ENCODE measurements at places on chromosomes 1 and 21.
A peak's percentile ranks its signal among the peaks of the same experiment; 100 is the strongest.

GRCh38 chr1:45266151-45266801 lies 59.9 kb upstream of the ZSWIM5 start:
- H3K27ac ChIP-seq, result no peak overlapping the region
- H3K27me3 ChIP-seq, result no peaks in the 10 kb centered on the region
- no peak overlapping the region for H3K4me3 ChIP-seq
- H3K4me1 ChIP-seq, result no peaks in the 10 kb centered on the region
- H3K36me3 ChIP-seq, result no peaks in the 10 kb centered on the region
- DNase-seq, result peak; percentile 71

- peaks cover 9% of the 10 kb centered on the region for H3K4me1 ChIP-seq
- H3K36me3 ChIP-seq, result no peaks in the 10 kb centered on the region
- peak overlapping the region; percentile 76 for H3K4me3 ChIP-seq
- DNase-seq, result peak; percentile 81
- H3K27me3 ChIP-seq, result no peaks in the 10 kb centered on the region
Measured at GRCh38 chr1:227318853-227319607, 738 bp upstream of the CDC42BPA start.

DNA sequence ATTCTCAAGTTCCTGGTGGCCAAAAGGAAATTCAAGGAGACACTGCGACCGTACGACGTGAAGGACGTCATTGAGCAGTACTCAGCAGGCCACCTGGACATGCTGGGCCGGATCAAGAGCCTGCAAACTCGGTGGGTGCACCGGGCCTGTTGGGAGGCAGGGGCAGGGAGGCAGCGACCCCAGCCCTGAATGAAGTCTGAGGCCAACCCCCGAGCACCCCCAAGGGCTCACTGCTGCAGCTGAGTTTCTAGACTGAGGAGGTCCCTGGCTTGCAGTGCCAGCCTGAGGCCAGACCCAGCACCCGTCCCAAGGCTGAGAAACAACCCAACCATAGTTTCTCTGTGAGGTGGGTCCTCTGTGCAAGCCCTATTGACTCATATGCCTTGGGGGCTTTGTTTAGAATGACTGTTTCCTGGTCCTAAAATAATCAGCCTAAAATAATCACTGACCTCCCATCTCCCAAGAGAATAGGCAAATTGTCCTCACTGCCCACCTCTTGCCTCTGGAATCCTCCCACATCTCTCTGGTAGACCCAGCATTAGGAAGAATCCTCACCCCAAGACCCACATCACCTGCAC lies 27.1 kb downstream of the CITED4 start:
- peaks cover 3% of the 10 kb centered on the region for H3K4me1 ChIP-seq
- H3K27ac ChIP-seq, result no peak overlapping the region
- H3K4me3 ChIP-seq, result no peak overlapping the region
- no peaks in the 10 kb centered on the region for H3K36me3 ChIP-seq
- H3K27me3 ChIP-seq, result no peaks in the 10 kb centered on the region
- no peak for DNase-seq

- DNase-seq, result no peak
- no peak overlapping the region for H3K4me3 ChIP-seq
- no peaks in the 10 kb centered on the region for H3K27me3 ChIP-seq
- no peaks in the 10 kb centered on the region for H3K4me1 ChIP-seq
Measured at GRCh38 chr1:181768211-181768929, 285.1 kb downstream of the CACNA1E start.

GRCh38 chr1:84478876-84479868 lies at the start of gene RPF1:
Gene RPF1 (plus strand): TSS chr1:84479266. CDS start chr1:84479282, 16 bp downstream.
- peaks cover 5% of the 10 kb centered on the region for H3K36me3 ChIP-seq
- H3K27me3 ChIP-seq, result peaks cover 2% of the 10 kb centered on the region
- peak; percentile 94 for DNase-seq
- peak within 1 kb of the TSS; percentile 78 for H3K4me3 ChIP-seq
- H3K4me1 ChIP-seq, result no peaks in the 10 kb centered on the region

- H3K27me3 ChIP-seq, result no peaks in the 10 kb centered on the region
- no peak overlapping the region for H3K27ac ChIP-seq
- no peak overlapping the region for H3K4me3 ChIP-seq
- H3K4me1 ChIP-seq, result no peaks in the 10 kb centered on the region
- H3K36me3 ChIP-seq, result no peaks in the 10 kb centered on the region
- DNase-seq, result no peak
Measured at GRCh38 chr1:228277491-228278431, 69.9 kb downstream of the OBSCN start.

GRCh38 chr1:116697548-116698243 lies 30.2 kb upstream of the IGSF3 start:
- no peaks in the 10 kb centered on the region for H3K27me3 ChIP-seq
- no peaks in the 10 kb centered on the region for H3K4me1 ChIP-seq
- H3K36me3 ChIP-seq, result no peaks in the 10 kb centered on the region
- H3K4me3 ChIP-seq, result no peak overlapping the region

GRCh38 chr21:43814215-43815106 lies 25.1 kb downstream of the RRP1 start:
- no peaks in the 10 kb centered on the region for H3K4me1 ChIP-seq
- H3K27me3 ChIP-seq, result no peaks in the 10 kb centered on the region
- H3K4me3 ChIP-seq, result no peak overlapping the region
- H3K27ac ChIP-seq, result peak overlapping the region; percentile 67
- no peaks in the 10 kb centered on the region for H3K36me3 ChIP-seq
- DNase-seq, result peak; percentile 70

- peak; percentile 78 for DNase-seq
- no peaks in the 10 kb centered on the region for H3K36me3 ChIP-seq
- peaks cover 62% of the 10 kb centered on the region for H3K4me1 ChIP-seq
Measured at GRCh38 chr1:2237773-2238172, 9.7 kb downstream of the SKI start.

DNA sequence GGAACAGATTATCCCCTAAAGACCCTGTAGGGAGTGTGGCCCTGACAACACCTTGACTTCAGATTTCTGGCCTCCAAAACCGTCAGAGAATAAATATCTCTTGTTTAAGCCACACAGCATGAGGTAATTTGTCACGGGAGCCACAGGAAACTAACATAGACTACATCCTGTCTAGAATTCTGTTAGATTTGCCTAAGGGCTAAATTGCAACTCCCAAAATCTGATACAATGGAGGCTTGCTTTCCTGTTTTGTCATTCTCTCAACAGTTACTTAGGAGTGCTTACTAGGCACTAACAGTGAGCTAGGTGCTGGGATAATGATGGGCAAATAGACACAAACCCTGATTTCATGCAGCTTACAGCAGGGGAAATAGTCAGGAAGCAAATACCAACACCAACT lies 141.6 kb downstream of the MIS18A start:
- no peaks in the 10 kb centered on the region for H3K36me3 ChIP-seq
- no peaks in the 10 kb centered on the region for H3K27me3 ChIP-seq
- no peaks in the 10 kb centered on the region for H3K4me1 ChIP-seq
- DNase-seq, result no peak

DNA sequence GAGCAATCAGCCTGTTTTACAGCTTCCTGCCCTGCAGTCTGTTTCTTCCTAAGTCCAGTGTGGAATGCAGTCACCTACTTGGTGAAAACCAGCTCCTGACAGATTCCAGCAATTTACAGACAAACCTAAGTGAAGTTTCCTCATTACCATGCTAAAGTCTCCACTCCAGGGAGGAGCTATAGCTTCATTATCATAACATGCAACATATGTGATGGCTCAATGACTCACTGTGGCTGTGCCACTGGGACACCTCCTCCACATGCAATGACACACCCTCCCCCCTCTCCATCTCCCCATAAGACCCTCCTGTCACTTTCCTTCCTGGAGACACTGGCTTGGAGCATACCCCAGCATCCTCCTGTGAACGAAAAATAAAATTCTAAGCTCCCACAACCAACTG lies 125.2 kb downstream of the MAP3K21 start:
- no peak overlapping the region for H3K4me3 ChIP-seq
- H3K27ac ChIP-seq, result no peak overlapping the region
- H3K36me3 ChIP-seq, result no peaks in the 10 kb centered on the region

- peaks cover 46% of the 10 kb centered on the region for H3K36me3 ChIP-seq
- no peak overlapping the region for H3K4me3 ChIP-seq
- H3K27ac ChIP-seq, result no peak overlapping the region
- no peak for DNase-seq
- no peaks in the 10 kb centered on the region for H3K4me1 ChIP-seq
Measured at GRCh38 chr1:7827126-7827955, 25.5 kb downstream of the UTS2 start.

GRCh38 chr21:40566486-40566885 lies 280.5 kb downstream of the DSCAM start:
- H3K36me3 ChIP-seq, result no peaks in the 10 kb centered on the region
- no peaks in the 10 kb centered on the region for H3K4me1 ChIP-seq
- no peak for DNase-seq
- no peaks in the 10 kb centered on the region for H3K27me3 ChIP-seq

DNA sequence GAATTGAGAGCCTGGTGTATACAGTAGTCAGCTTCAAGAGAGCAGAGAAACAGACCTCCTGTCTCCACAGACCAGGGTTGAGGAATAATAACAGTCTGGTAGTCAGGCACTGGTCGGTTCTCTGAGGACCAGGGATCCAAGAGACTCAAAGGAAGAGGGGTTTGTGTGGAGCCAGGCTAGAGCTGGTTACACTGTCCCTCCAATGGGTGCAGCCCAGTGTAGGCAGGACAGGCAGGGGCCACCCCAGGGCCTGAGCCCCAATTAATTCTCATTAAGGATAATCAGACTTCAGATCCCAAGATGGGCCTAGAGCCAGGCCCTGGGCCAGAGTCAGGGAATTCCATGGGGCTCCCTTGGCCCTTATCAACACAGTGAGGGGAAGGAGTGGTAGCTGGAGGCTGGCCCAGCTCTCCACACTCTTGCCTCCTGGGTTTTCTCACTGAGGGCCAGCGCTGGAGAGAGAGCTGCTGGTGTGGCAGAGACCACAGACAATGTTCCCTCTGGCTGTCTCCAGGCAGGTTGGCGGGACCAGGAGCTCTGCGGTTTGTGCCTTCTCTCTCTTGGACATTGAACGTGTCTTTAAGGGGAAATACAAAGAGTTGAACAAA lies 9.1 kb downstream of the SEMA4A start:
- H3K36me3 ChIP-seq, result no peaks in the 10 kb centered on the region
- H3K27me3 ChIP-seq, result no peaks in the 10 kb centered on the region
- DNase-seq, result peak; percentile 50
- H3K27ac ChIP-seq, result no peak overlapping the region

GRCh38 chr1:46804926-46805325 lies 6.1 kb downstream of the CYP4B1 start:
- H3K36me3 ChIP-seq, result no peaks in the 10 kb centered on the region
- peaks cover 25% of the 10 kb centered on the region for H3K4me1 ChIP-seq
- no peaks in the 10 kb centered on the region for H3K27me3 ChIP-seq
- H3K4me3 ChIP-seq, result no peak overlapping the region

GRCh38 chr1:156260896-156261295 lies 13.0 kb upstream of the PAQR6 start:
- no peak for DNase-seq
- no peak overlapping the region for H3K4me3 ChIP-seq
- no peak overlapping the region for H3K27ac ChIP-seq
- no peaks in the 10 kb centered on the region for H3K27me3 ChIP-seq

DNA sequence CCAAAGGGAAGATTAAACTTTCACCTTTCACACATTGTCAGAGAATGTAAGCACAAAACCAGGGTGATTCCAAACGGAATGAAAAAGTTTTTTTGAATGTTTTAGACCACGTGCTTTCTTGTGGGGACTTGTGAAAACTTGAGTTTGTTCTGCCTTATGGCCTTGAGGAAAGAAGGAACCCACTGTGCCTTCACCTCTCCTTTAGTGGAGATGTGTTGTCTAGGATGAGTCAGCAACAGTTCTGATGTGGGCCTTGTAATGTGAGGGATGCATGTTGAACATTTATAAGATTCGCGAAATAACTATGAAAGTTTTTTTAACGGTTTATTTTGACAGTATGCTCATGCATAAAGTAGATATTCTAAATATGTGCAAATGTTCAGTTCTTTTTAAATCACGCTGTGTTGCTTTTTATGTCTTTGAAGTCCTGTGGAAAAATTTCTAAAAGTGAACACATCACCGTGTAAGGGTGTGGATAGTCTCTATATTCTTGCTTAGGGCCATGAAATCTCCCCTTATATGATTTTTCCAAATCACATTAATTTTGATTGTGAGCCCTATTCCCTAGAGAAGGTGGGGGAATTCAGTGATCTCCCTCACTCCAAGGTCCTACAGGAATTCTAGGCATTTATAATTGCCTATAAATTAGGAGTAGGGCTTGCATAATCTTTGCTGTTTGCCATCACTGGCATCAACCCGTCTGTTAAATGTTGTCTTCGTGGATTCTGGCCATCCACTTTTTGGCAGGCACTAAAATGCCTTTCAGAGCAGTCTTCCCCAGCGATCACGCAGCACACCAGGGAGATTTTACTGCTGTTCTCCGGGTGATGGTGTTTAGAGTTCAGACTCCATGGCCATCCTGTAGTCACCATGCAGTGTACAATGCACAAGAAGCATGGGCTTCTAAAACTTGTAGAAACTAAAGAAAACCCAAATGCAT lies 47.4 kb downstream of the PLA2G4A start:
- H3K27me3 ChIP-seq, result no peaks in the 10 kb centered on the region
- no peak overlapping the region for H3K4me3 ChIP-seq
- no peaks in the 10 kb centered on the region for H3K36me3 ChIP-seq
- H3K4me1 ChIP-seq, result no peaks in the 10 kb centered on the region

- no peaks in the 10 kb centered on the region for H3K27me3 ChIP-seq
- no peaks in the 10 kb centered on the region for H3K36me3 ChIP-seq
- peaks cover 4% of the 10 kb centered on the region for H3K4me1 ChIP-seq
- peak; percentile 66 for DNase-seq
- H3K4me3 ChIP-seq, result no peak overlapping the region
Measured at GRCh38 chr1:228765168-228765946, 30.1 kb downstream of the RHOU start.

DNA sequence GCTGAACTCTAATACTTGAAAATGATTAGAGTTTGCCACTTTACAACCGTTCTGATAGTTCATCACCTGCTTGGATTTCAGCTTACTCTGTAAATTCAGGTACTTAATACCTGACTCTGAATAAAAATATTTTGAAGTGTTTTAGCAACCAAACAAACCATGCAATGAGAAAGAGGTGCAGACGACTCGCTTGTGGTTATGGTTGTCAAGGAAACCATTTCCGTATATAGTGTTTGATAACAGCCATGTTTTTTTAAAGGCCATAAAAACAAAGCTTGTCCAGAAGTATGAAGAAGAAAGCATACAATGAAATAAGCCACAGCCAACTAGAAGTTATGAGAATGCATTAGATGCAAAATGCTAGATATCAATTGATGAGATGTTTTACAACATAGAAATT lies 167.2 kb upstream of the HMCN1 start:
- peaks cover 2% of the 10 kb centered on the region for H3K4me1 ChIP-seq
- no peak overlapping the region for H3K27ac ChIP-seq
- no peak for DNase-seq
- H3K4me3 ChIP-seq, result no peak overlapping the region
- H3K27me3 ChIP-seq, result no peaks in the 10 kb centered on the region

DNA sequence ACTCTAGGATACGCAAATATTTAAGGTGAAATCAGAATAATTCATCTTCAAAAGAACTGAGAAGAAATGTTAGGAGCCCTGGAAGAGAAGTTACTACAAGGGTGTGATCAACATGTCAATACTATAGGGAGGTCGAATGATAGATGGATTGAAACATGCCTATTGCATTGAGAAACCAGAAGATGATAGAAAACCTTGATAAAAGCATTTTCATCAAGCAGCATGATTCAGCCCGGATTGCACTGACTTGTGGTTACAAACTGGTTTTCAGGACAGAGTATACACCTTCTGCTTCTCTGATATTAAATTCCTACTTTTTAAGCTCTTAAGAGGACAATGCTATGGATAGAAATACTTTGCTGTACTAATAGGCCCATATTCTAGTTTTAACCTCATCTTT lies 164.2 kb downstream of the FMN2 start:
- no peaks in the 10 kb centered on the region for H3K36me3 ChIP-seq
- H3K4me1 ChIP-seq, result no peaks in the 10 kb centered on the region
- H3K4me3 ChIP-seq, result no peak overlapping the region
- H3K27ac ChIP-seq, result no peak overlapping the region

Measured in kidney (tissue), 22 donors.